ENCODE measurements at places on chromosomes 2 and 18.

DNA sequence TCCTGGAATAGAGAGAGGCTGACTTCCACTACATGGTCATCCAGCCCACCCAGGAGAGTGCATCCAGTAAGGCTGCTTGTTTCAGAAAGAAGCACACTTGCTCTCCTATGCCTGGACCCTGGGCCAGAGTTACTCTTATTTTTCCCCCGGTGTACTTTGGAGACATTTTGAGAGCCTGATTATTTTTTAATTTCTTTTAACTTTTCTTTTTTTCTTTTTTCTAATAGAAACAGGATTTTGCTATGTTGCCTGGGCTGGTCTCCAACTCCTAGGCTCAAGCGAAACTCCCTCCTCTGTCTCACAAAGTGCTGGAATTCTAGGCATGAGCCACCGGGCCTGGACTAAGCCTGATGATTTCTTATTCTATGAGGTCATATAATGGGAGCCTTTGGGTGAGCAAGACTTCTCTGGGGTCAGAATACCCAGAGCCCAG is 62.2 kb downstream of the RPL37A start:
- DNase-seq: no peak
- no peaks in the 10 kb centered on the region for H3K27me3 ChIP-seq
- no peak overlapping the region for H3K4me3 ChIP-seq
- no peak overlapping the region for H3K27ac ChIP-seq
- no peaks in the 10 kb centered on the region for H3K36me3 ChIP-seq
- H3K4me1 ChIP-seq: peaks cover 37% of the 10 kb centered on the region

GRCh38 chr2:37583402-37583801 is 88.0 kb downstream of the CDC42EP3 start:
- DNase-seq: no peak
- H3K27ac ChIP-seq: no peak overlapping the region
- peaks cover 24% of the 10 kb centered on the region for H3K4me1 ChIP-seq
- no peaks in the 10 kb centered on the region for H3K36me3 ChIP-seq
- no peaks in the 10 kb centered on the region for H3K27me3 ChIP-seq

DNA sequence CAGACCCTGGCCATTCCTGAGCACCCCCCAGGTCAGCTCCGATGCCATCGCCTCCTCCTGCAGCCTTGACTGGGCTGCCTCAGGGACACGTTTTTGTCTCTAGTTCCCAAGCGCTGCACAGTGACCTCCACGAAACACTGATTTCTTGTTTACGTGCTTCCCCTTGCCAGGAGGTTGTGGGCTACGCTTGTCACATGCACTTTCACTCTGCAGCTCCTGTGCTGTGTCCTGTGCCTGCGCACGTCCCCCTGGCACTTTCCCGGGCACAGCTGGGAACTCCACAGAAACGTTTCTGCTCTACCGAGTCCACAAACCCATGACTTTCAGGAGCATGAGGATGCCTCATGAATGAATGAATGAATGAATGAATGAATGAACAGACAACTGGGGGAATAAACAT is 160.6 kb downstream of the LAMA1 start:
- no peak overlapping the region for H3K27ac ChIP-seq
- no peaks in the 10 kb centered on the region for H3K27me3 ChIP-seq
- DNase-seq: no peak
- peaks cover 3% of the 10 kb centered on the region for H3K4me1 ChIP-seq

- no peaks in the 10 kb centered on the region for H3K27me3 ChIP-seq
- no peak for DNase-seq
- H3K36me3 ChIP-seq: no peaks in the 10 kb centered on the region
- H3K4me1 ChIP-seq: peaks cover 10% of the 10 kb centered on the region
These were observed 240.4 kb downstream of the PLCL1 start for GRCh38 chr2:198044777-198045176.

GRCh38 chr2:132448771-132449170 is 32.2 kb downstream of the GPR39 start:
- H3K4me3 ChIP-seq: no peak overlapping the region
- H3K27me3 ChIP-seq: no peaks in the 10 kb centered on the region
- no peaks in the 10 kb centered on the region for H3K4me1 ChIP-seq

DNA sequence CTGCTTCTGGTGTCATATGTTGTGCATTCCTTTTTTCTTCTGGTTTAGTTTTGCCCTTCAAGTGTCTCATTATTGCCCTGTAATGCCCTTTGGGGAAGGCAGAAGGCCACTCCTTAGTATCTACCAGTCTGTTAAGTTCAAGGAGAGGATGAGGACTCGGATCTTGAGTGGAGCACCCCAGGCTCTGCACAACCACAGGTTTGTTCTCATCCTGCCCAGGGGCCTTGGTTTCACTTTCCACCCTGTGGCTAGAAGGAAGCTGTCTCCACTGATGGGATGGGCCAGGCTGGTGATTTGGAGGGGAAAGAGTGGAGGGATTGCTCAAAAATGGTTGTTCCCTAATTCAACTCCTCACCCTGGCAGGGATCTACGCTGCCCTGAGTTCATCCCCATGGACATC is 30.2 kb upstream of the RAB11FIP5 start:
- no peak overlapping the region for H3K27ac ChIP-seq
- H3K36me3 ChIP-seq: no peaks in the 10 kb centered on the region
- no peaks in the 10 kb centered on the region for H3K4me1 ChIP-seq
- DNase-seq: no peak

GRCh38 chr2:38522754-38523349 is 79.9 kb downstream of the HNRNPLL start:
- peaks cover 7% of the 10 kb centered on the region for H3K4me1 ChIP-seq
- no peak overlapping the region for H3K4me3 ChIP-seq
- no peak overlapping the region for H3K27ac ChIP-seq
- peaks cover 6% of the 10 kb centered on the region for H3K27me3 ChIP-seq

DNA sequence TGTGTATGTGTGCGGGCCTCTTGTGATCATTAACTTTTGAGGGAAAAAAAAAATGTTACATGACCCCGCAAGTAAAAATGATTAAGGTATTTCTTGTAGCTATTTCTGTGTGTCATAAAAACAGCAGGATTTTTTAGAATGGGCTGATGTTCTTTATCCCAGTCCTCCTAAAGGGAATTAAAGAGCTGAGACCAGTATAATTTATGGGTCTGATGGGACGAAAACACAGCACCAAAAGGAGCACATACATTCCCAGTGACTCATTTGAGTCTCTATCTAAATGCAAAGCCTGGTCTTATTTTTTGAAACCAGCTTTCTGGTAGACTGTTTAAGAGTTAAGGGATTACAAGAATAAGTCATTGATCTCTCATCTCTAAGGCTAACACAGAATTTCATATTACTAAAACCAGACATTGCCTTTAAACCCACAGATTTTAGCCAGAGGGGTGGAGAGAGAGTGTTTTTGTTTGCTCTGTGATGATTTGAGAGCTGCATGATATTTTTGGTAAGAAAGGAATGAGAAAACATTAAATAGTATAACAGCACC is 342.3 kb upstream of the EPHA4 start:
- peaks cover 64% of the 10 kb centered on the region for H3K4me1 ChIP-seq
- no peak overlapping the region for H3K4me3 ChIP-seq
- H3K36me3 ChIP-seq: no peaks in the 10 kb centered on the region
- no peak for DNase-seq

GRCh38 chr18:78676622-78677482 is 302.8 kb upstream of the SALL3 start:
- H3K36me3 ChIP-seq: no peaks in the 10 kb centered on the region
- no peaks in the 10 kb centered on the region for H3K27me3 ChIP-seq
- H3K4me1 ChIP-seq: peaks cover 8% of the 10 kb centered on the region

DNA sequence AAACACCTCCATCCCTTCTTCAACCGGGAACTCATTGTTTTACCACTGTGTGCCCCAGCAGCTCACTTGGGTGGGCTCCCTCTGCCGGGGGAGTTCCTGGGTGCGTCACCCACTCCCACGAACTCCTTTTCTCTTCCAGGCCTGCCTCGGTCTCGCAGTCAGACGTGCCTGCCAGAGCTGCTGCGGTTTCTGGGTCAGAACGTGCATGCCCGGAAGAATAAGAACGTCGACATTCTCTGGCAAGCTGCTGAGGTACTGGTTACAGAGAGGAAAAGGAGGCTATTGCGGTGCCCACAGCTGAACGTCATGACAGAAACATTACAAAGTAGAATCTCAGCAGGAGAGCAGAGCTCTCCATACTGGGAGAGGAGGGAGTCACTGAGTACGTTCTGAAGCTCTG is 35.6 kb downstream of the COA5 start:
- H3K36me3 ChIP-seq: no peaks in the 10 kb centered on the region
- no peak overlapping the region for H3K27ac ChIP-seq
- H3K27me3 ChIP-seq: no peaks in the 10 kb centered on the region
- no peaks in the 10 kb centered on the region for H3K4me1 ChIP-seq
- no peak overlapping the region for H3K4me3 ChIP-seq

DNA sequence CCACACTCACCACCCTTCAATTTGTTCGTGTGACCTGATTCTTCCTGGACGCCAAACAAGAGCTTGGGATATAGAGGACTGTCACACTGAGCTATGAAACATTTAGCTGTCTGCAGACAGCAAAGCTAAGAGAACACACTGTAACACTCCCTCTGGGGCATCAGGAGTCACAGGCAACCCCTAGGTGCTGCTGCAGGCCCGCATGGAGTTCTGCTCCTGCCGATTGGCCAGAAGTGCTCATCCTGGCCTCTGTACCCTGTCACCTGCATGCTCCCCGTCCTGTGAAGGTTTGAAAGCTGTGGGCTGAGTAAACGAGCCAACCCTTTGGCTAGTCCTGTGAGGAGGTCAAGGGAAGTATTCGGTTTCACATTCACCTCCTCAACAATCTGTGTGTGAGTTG is 73.7 kb downstream of the PDK1 start:
- DNase-seq: no peak
- no peaks in the 10 kb centered on the region for H3K36me3 ChIP-seq
- no peak overlapping the region for H3K27ac ChIP-seq
- H3K4me3 ChIP-seq: no peak overlapping the region
- H3K4me1 ChIP-seq: no peaks in the 10 kb centered on the region
- H3K27me3 ChIP-seq: no peaks in the 10 kb centered on the region

- no peak overlapping the region for H3K27ac ChIP-seq
- no peak overlapping the region for H3K4me3 ChIP-seq
- DNase-seq: no peak
- no peaks in the 10 kb centered on the region for H3K27me3 ChIP-seq
These were observed 7.3 kb downstream of the TEX51 start for GRCh38 chr2:126905991-126906390.

- H3K4me3 ChIP-seq: no peak overlapping the region
- no peak overlapping the region for H3K27ac ChIP-seq
- H3K4me1 ChIP-seq: peaks cover 8% of the 10 kb centered on the region
- H3K27me3 ChIP-seq: no peaks in the 10 kb centered on the region
- DNase-seq: no peak
- no peaks in the 10 kb centered on the region for H3K36me3 ChIP-seq
These were observed 161.2 kb downstream of the PTPRM start for GRCh38 chr18:7728297-7728696.

- no peaks in the 10 kb centered on the region for H3K27me3 ChIP-seq
- no peak overlapping the region for H3K4me3 ChIP-seq
- no peaks in the 10 kb centered on the region for H3K36me3 ChIP-seq
- no peaks in the 10 kb centered on the region for H3K4me1 ChIP-seq
These were observed 373.2 kb downstream of the TRIB2 start for GRCh38 chr2:13089971-13090370.

DNA sequence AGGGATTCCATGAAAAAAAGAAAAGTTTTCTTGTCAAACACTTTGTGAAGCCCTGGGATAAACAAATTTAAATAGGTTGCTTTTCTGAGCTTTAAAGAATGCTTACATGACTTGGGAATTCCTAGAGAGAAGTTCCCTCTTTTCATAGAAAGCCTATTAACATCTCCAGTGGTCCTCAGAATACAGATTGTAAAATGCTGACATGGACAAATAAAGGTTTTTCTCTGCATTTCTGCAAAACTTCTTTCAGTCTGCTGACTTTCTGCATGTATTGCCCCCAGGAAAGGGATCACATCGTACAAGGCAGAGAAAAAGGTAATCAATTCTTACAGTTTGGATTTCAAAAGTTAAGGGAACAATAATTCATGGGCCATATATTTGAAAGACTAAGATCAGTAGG is 20.6 kb downstream of the ZNF385B start:
- no peaks in the 10 kb centered on the region for H3K27me3 ChIP-seq
- H3K36me3 ChIP-seq: no peaks in the 10 kb centered on the region
- H3K4me3 ChIP-seq: no peak overlapping the region
- no peak for DNase-seq

DNA sequence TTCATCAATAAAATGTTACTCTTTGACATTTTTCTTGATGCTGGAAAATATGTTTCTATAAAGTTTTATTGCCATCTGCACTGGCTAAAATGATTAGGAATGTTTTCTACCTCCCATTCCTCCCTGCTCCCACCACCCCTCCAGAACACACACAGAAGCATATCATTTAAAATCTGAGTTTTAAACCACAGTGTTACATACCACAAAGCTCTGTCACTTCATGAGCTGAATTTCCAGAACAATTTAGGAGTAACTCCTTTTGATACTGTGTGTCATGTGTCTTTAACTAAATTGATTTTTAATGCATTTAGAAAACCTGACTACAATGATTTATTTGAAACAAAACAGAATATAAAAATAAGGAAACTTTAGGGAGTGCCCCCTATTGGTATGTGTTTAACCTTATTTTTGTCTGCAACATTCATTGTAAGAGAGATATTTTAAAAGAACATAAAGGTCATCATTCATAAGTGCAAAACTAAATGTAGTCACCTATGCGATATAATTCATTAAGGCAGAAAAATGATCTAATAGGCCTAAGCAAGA is 52.0 kb downstream of the FEZ2 start:
- H3K27ac ChIP-seq: no peak overlapping the region
- H3K4me3 ChIP-seq: no peak overlapping the region
- DNase-seq: no peak
- H3K36me3 ChIP-seq: no peaks in the 10 kb centered on the region

- peaks cover 5% of the 10 kb centered on the region for H3K4me1 ChIP-seq
- DNase-seq: no peak
- H3K4me3 ChIP-seq: no peak overlapping the region
- no peaks in the 10 kb centered on the region for H3K36me3 ChIP-seq
- no peaks in the 10 kb centered on the region for H3K27me3 ChIP-seq
- no peak overlapping the region for H3K27ac ChIP-seq
These were observed 32.6 kb downstream of the BIN1 start for GRCh38 chr2:127074358-127074757.

Measured in neural progenitor cell (in vitro differentiated cells).